ENCODE measurements at places on chromosomes 7 and 10. TPM values are rescaled to one million over a fixed set of nuclear protein-coding genes. Genes with fewer than 3 reads are reported as not detected.

HOXA7 gene
- total RNA-seq = 0.13 TPM

NPY4R gene
- total RNA-seq = not detected

FOXP2 gene
- not detected for total RNA-seq

GRCh38 chr10:89706011-89706410 is 4.6 kb downstream of the KIF20B start:
- no peak for DNase-seq

- no peak for DNase-seq
Measured at GRCh38 chr10:56881218-56881617, 520.2 kb upstream of the ZWINT start.

DNA sequence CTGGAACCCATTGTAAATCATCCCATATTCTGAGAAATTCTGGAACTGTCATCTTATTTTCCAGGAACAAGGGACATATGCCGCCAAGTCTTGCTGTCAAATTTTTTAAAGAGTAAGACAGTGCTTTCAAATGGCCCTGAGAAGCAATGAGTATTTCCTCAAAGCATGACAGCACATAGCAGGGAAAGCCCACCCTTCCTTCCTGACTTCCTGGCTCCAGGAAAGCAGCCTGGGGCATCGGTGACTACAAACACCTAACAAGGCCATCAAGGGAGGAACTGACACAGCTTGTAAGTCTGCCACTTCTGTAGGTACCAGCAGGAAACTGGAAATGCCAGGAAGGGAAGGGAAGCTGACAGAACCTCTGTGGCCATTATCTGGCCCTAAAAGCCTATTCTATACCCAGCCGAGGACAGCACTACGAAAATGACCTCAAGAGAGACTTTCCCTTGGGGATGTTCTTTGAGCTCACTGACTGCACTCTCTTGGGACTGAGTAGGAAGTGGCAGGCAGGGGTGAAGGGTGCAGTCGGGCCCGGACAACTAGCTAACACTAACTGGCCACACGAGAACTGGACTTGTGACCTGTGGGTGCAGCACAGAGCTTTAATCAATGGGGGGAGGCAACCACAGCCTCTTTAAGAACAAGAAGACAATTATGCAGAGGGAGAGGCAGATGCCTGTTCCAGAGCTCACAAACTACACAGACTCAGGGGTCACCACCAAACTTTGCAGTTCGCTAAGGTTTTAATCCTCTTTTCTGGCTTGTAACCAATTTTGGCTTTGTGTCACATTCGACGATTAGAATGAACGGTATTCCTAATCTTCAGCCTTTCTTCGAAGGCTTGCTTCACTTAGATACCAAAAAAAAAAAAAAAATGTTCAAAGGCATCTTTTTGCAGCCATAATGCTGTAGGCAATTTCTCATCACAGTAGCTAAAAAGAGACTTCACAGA is 52.0 kb downstream of the GRB10 start:
- DNase-seq = no peak

DNA sequence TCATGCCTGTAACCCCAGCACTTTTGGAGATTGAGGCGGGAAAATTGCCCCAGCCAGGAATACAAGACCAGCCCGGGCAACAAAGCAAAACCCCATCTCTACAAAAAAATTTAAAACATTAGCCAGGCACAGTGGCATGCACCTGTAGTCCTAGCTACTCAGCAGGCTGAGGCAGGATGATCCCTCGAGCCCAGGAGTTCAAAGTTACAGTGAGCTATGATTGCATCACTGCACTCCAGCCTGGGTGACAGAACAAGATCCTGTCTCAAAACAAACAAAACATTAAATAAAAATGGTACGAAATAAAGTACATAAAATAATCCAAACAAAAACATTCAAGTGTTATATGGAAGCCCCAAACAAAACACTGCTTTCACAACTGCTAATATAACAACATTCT is 125.0 kb downstream of the SNX13 start:
- no peak for DNase-seq

DNA sequence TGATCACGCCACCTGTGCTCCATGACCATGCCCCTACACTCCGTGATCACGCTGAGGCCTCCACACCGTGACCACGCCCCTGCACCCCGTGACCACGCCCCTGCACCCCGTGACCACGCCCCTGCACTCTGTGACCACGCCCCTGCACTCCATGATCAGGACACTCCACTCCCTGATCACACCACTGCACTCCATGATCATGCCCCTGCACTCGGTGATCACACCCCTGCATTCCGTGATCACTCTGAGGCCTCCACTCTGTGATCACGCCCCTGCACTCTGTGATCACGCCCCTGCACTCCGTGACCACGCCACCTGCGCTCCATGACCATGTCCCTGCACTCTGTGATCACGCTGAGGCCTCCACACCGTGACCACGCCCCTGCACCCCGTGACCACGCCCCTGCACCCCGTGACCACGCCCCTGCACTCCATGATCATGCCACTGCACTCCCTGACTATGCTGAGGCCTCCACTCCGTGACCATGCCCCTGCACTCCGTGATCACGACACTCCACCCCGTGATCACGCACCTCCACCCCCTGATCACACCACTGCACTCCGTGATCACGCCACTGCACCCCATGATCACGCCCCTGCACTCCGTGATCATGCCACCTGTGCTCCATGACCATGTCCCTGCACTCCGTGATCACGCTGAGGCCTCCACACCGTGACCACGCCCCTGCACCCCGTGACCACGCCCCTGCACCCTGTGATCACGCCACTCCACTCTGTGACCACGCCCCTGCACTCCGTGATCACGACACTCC is 27.7 kb downstream of the STK32C start:
- DNase-seq = no peak

GRCh38 chr7:82054544-82054943 is 284.7 kb upstream of the HGF start:
- no peak for DNase-seq

GRCh38 chr7:112086496-112087254 is 119.5 kb downstream of the DOCK4 start:
- DNase-seq = no peak

DNA sequence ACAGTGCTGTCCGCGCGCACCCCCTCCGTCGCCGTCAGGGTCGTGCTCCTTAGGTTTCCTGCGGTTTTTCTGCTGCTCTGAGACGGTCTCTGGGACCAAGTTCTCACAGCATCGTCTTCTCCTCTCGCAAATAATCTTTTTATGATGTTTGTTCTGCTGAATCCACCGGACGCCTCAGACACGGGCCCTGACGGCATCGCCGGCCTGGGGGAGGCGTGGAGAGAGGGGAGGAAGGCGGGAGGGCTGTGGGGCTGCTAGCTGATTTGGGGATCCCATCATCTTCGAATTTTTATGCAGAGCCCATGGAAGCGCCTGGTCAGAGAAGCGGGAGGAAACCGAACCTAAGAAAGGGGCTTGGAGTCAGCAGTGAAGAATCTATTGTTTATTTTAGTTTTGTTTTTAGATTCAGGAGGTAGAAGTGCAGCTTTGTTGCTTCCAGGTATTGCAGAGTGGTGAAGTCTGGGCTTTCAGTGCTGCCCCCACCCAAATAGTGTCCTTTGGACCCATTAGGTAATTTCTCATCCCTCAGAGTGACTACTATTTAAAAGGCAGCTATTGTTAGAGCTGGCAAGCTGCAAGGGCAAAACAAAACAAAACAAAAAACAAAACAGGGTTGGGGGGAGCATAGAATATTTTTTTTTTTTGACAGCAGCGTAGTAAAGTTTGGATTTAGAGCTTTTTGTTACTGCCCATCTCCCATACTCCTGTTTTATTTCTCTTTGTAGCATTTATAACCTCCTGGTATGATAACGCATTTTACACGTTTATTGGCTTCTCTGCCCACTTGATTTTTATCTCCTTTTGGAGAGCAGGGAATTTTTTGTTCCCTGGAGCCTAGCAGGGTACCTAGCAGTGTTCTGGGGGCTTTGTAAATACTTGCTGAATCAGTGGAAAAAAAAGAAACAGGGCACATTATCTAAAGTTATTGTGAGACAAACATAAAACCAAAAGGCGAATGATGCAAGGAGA is 92.6 kb downstream of the SPAG6 start:
- DNase-seq = no peak

DNA sequence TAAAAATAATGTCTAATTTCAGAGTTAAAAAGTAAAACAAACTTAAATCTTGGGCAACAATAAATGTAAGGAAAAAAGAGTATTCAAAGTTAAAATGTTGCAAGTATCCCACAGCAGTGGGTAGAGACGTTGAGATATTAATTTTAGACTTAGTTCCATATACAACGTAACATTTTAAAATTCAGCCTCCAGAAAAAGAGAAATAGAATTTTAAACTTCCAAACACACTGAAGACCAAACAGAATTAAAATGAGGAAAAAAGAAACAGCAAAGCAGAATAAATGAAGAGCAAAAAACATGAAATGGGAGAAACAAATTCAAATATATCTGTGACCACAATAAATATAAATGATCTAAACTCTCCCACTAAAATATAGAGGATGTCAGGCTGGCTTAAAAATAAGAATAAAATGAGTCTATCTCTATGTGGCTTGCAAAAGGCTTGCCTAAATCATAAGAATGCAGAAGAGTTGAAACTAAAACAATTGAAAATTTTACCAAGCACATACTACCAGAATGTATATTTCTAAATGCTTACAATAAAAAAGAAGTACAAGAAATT is 46.0 kb upstream of the EGFR start:
- no peak for DNase-seq

DNA sequence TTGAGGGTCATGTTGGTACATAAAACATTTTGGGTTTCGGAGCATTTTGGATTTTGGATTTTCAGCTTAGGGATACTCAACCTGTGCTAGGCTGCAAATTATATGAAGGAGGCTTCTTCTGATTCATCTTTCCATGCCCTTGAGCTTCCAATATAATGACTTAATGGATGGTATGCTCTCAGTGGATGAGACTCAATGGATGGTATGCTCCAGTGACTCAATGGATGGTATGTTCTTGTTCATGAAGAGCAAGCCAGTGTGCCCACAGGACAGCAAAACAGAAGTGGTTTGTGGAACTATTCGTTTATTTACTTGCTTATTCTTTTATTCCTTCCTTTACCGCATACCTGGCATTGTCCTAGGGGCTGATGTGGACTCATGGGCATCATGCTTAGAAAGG is 969.6 kb downstream of the LRMDA start:
- DNase-seq = no peak

GRCh38 chr7:2180081-2180480 is 52.7 kb downstream of the MAD1L1 start:
- DNase-seq = no peak

DNA sequence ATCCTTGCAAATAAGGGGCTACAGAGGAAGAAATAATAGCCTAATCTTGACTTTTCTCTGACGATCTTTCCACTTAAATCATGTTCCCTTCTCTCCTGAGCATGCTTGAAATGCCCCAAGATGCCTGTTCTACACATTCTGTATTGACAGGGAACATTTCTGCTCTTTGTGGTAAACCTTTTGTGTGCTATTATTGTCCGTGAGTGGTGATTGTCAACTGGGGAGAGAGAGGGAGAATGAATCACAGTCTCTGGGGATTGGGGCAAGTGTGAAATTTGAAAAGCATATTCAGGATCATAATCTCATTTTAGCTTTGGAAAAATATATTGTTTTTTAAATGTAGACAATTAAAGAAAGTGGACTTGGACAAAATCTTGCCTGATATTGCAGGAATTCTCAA is 20.6 kb downstream of the UBTD1 start:
- DNase-seq = no peak

All from pulmonary artery endothelial cell (primary cell).